ENCODE measurements at places on chromosomes 7 and 10.

DNA sequence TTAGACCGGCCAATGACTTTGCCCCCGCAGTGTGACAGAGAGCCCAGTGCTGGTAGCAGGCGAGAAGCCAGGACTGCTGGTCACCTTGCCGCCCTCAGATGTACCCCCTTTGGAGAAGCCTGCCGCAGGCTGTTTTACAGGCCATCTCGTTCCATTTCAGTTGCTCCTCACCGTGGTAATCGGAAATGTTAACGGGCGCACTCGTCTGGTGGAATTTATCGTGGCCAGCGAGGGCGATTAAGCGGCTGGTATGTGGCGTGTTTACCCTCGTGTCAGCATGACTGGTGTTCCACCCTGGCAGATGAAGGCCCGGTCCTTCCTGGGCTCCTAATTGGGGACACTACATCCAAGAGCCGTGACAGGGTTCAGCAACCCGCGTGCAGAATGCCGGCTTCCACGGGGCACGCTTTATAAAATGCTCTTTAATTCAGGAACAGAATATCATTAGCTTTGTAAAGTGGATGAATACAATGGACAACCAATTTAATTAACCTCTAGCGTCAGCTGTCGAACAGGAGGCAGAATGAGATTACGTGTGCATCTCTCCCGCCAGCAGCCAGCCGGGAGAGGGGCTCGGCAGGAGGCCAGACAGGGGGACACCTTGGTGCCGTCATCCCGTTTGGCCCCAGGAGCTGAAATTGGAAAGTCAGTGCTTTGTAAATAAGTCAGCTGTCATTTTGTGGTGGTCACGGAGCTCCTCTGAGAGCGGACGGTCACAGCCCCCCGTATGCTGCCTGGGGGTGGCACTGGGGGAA is 108.3 kb downstream of the NKX6-2 start:
- no peak for DNase-seq

DNA sequence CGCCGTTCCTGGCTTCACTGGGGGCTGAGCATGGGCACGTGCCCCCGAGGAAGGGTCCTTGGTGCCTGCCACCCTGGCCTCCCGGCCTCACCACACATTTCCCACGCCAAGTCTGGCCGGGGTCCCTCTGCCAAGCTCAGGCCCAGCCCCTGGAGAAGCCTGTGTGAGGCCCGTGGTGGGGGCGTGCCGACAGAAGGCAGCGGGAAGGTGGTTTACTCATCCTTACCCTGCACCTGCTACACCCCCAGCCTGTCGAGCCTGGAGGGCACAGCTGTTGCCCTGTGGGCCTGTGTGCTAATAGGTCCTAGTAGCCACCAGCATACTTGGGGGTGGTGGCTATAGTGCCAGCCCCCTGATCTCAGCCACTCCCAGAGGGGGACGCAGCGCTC is 46.7 kb downstream of the NKX6-2 start:
- no peak for DNase-seq

GRCh38 chr7:116152276-116152675 is 58.1 kb upstream of the TES start:
- no peak for DNase-seq

DNA sequence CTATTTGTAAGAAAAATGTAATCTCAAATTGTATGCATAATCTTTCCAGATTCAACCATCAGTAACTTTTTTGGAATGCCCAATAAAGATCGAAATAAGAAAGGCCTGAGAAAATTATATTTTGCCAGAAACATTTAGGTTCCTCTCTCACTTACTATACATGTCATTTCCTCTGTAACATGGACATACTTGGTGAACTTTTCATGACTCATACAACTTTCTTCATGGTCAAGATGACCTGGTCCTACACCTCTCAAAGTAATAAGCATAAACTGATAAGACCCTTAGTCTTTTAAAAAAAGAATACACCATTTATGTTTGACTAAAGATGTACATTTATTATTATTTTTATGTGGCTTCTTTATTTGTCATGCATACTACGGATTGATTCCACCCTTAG is 125.3 kb downstream of the REEP3 start:
- DNase-seq = no peak

DNA sequence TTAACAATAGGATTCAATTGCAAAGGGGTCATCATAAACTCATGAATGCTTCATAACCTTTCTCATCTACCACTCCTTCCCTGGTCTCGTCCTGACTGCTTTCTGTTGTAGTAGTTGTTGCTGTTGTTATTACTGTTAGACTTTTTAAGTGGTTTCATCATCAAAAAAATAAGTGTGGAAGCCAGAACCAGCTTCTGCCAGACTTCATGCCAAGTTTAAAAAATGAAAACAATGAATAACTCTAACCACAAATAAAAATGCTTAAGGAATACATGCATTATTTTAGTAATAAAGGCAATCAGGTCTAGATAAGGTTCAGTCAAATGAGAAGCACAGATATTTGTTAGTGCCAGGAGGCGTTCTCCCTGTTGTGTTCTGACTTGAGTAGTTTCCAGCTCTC is 85.4 kb downstream of the PCLO start:
- no peak for DNase-seq

DNA sequence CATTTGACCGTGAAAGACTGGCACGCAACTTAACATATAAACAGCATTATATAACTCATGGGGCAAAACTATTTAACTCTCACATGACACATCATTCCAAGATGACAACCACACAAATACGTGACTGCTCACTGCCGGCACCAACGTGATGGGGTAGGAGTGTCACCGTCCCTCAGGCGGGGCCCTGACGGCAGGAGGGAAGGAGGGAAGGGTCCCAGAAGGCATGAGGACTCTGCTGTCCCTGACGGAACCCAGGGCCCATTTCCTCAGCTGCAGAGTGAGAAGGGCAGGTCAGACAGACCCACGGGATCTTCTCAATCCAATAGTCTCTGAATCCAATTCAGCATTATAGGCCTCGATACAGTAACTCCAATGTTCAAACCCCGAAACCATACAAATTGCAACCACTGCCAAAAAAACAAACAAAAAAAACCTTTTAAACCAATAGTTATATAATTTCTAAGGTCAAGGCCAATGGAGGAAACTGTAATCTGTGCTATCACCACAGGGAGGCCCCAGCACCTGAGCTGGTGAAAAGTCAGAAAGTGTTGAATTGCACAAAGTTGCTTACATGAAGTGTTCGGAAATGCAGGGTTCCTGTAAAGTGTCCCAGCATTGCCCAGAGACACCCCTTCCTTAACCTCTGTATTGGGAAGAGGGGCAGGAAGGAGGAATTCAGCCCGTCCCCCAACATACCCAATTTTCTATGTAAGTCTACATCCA is 137.4 kb downstream of the TNS3 start:
- DNase-seq = peak; percentile 41

- no peak for DNase-seq
Measured at GRCh38 chr7:34748728-34749089, 90.7 kb downstream of the NPSR1 start.

- no peak for DNase-seq
Measured at GRCh38 chr10:111475720-111476119, 398.9 kb downstream of the ADRA2A start.

GRCh38 chr10:100883312-100883821 is 29.4 kb upstream of the SLF2 start:
- no peak for DNase-seq

- DNase-seq = peak; percentile 48
Measured at GRCh38 chr7:45573661-45574415, at the start of gene ADCY1. Gene ADCY1, plus strand, starts transcription at chr7:45574368. Its CDS starts 176 bp downstream, at chr7:45574544.

- no peak for DNase-seq
Measured at GRCh38 chr7:101567230-101567629, 61.9 kb downstream of the MYL10 start.

DNA sequence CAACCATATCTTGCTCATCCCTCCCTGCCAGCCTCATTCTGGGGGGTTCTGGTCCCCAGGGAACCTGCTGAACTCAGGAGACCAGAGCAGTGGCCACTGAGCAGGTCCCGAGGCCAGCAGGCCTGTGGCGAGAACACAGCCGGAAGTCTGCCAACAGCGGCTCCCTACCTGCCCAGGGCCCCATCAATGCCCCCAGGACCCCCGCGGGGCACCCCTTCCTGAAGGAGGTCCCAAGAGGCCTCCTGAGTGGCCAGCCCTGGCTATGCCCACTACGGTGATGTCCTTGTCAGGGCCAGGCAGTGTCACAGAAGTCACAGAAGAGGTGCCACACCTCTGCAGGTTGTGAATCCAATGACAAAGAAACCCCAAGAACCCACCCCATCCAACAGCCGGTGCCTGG is 58.9 kb downstream of the CAMK2B start:
- no peak for DNase-seq

DNA sequence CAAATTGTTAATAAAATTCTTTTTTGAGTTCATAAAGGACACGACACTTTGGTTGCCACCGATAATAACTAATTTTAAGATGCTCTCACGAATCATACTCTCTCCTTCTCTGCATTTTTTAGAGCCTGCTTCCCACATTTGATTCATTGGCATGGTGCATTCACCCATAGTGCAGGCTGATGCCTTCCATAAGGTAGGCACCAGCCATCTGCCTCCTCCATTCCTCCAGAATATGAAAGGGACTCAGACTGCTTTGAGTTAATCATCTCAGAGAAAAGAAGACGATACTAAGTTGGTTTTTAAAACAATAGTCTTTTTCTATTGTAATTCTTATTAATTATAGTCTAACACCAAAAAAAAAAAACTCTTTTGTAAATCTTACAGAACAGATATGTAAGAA is 33.9 kb upstream of the LRRN3 start:
- no peak for DNase-seq

GRCh38 chr10:123392182-123392963 is 238.2 kb downstream of the BUB3 start:
- no peak for DNase-seq

DNA sequence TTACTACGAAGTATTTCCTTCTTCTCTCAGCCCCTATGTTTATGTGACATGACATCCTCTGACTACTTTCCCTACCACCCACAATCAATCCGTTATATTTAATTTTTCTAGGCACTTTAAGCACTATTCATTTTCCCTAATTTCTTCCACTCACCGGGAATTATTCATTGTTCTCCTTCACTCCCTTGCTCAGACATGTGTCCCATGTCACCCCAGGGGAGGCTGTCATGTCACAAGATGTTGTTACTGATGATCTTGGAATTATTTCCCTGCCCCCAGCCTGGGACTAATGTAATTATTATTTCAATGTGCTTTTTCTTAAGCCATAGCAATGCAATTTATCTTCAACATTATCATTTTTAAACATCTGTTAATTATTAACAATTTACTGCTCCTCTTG is 317.2 kb downstream of the PHF14 start:
- no peak for DNase-seq

GRCh38 chr7:137343281-137343841 is at the start of gene PTN:
Gene PTN, minus strand, starts transcription at chr7:137343733. Its CDS starts 88,760 bp downstream, at chr7:137254973.
- peak; percentile 9 for DNase-seq

- peak; percentile 68 for DNase-seq
Measured at GRCh38 chr10:29849126-29849833, 210.1 kb downstream of the JCAD start.

GRCh38 chr7:117719377-117719776 is 153.9 kb downstream of the CTTNBP2 start:
- DNase-seq = no peak

DNA sequence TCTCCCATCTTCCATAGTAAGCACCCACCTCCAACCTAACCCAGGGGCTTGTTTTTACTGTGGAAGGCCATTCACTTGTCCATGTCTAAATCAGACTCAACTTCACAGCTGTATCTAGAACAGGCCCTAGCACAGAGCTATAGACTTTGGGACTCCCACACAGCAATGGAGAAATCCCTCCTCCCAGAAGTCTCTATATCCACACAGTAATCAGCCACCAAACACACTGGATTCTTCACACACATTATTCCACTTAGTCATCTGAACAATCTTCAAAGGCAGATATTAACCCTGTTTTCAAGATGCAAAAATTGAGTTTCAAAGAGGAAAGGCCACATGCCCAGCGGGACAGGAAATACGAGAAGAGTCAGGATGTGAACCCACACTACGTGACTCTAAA is 81.8 kb downstream of the MALSU1 start:
- no peak for DNase-seq

DNA sequence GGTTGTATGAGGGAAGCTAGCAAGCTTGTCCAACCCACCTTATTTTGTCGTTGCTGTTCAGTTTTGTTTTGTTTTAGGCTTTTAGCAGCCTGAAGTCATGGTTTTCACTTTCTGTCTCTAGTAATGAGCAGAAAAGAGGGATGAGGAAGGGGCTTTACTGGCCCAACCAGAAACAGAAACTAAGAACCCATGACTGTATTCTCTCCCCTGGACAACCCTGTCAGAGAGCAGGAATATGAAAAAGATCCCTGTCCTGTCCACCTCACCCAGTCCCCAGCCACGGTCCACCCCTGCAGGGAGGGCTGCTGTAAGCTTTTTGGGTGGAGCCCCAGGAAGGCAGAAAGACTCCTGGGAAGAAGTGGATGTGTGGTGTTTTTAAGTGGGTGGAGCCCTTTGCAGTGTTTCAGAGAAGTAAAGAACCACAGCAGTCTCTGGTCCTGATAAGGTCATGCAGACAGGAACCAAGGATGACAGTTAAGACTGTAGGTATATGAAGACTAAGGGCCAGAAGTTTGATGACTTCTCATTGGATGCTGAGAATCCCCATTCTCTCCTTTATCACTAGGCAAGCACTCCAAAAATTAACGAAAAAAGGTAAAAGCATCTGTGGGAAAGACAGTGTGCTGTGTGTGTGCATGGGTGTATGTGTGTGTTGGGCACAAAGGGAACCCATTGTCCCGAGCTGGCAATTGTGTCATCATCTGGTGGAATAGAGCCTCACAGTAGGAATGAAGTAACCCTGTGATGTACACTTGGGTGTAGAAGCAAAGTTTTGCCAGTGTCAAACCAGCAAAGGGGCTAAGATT is 13.8 kb downstream of the MRPL32 start:
- no peak for DNase-seq

DNA sequence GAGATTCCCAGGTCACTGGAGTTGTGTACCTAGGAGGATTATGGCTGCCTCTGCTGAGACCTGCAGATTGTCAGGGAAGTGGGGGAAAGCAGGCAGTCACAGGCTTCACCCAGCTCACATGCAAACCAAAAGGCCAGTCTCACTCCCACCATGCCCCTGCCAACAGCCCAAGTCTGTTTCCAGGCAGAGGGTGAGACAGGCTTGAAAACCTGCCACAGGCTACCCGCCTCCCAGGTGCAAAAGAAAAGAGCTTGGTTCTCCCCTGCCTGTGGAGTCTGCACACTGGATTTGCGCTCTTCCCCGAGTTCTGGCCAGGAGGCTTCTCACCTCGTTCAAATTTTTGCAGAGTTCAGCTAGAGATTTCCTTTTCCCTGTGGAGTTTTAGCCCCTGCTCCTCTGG is 119.5 kb downstream of the RUNDC3B start:
- DNase-seq = no peak

DNA sequence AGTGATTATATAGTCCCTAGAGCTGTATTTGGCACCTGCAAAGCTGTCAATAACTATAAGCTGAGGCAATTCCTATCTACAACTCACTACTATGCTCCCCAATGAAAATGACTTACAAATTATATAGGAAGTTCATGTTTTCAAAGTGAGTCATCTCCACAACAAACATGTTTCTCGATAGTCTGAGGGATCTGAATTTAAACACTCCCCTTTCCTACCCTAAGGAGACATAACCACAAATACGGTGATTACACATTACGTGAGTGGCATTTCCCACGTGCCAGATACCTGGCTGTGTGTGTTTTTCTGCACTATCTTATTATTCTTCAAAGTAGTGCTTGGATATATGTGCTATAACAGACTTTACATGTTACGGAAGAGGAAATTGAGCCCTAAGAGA is 122.5 kb upstream of the C1QL3 start:
- peak; percentile 3 for DNase-seq

All from HTR-8/SVneo (cell line).